Adrenal gland (tissue), 19 donors: ENCODE measurements at places on chromosomes 13 and 19. TPM values are rescaled to one million over a fixed set of nuclear protein-coding genes. Genes with fewer than 3 reads are reported as not detected.

DNA sequence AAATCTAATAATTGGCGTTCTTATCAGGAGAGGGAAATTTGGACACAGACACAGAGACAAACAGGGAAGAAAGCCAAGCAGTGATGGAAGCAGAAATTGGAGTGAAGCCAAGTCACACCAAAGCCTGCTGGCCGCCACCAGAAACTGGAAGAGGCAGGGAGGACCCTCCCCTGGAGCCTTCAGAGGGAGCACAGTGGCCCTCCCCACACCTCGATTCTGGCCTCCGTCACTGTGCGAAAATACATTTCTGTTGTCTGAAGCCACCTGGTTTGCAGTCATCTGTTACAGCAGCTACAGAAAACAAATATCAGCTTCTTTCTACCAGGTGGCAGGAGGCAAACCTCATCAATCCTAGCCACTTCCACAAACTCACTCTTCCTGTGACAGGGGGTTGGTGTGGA, 8.3 kb upstream of the TLE6 start:
- no peak overlapping the region for H3K4me3 ChIP-seq
- DNase-seq: peak; percentile 74
- H3K4me1 ChIP-seq: peaks cover 15% of the 10 kb centered on the region

LIM2 gene
- total RNA-seq: not detected

GRCh38 chr13:73618275-73618865, 515.8 kb downstream of the KLF12 start:
- no peak for DNase-seq
- H3K27me3 ChIP-seq: no peaks in the 10 kb centered on the region
- no peak overlapping the region for H3K4me3 ChIP-seq
- no peak overlapping the region for H3K27ac ChIP-seq
- H3K36me3 ChIP-seq: no peaks in the 10 kb centered on the region
- no peaks in the 10 kb centered on the region for H3K4me1 ChIP-seq

ZNF681 gene
- total RNA-seq: 1.3 TPM

DNA sequence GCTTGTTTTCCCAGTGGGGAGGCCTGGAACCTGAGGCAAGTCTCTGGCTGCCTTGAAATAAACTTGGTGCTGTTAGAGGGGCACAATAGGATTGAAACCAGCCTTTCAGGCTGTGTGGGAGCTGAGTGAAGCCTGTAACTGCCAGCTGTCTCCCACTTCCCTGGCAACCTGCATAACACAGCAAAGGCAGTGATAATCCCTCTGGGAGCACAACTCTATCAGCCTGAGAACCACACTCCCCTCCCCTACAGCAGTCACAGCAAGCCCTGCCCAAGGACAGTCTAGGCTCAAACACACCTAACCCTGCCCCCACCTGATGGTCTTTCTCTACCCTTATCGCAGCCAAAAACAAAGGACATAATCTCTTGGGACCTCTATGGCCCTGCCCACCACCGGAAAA, 683.8 kb upstream of the ATXN8OS start:
- no peaks in the 10 kb centered on the region for H3K4me1 ChIP-seq
- no peak for DNase-seq

DNA sequence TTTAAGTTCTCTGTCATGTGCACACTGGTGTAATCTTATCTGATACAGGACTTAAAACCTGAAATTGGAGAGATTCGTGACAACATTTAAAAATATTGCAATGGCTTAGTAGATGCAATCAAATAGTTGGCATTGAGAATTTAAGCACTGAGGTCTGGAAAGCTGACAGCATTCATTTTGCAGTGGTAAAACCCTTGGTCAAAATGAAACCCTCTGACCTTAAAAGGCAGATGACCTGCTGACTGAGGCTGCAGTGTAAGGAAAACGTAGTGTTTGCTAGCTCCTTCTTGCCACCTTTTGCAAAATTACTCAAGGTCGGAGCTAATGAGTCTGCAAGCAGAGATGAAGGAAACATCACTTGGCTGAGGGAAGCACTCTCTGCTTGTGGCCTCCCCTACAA, 150.6 kb downstream of the KCTD12 start:
- no peaks in the 10 kb centered on the region for H3K27me3 ChIP-seq
- H3K4me3 ChIP-seq: no peak overlapping the region
- DNase-seq: no peak
- H3K4me1 ChIP-seq: no peaks in the 10 kb centered on the region
- no peaks in the 10 kb centered on the region for H3K36me3 ChIP-seq
- H3K27ac ChIP-seq: no peak overlapping the region

- no peaks in the 10 kb centered on the region for H3K27me3 ChIP-seq
- DNase-seq: no peak
- H3K27ac ChIP-seq: no peak overlapping the region
- H3K36me3 ChIP-seq: no peaks in the 10 kb centered on the region
- no peak overlapping the region for H3K4me3 ChIP-seq
- no peaks in the 10 kb centered on the region for H3K4me1 ChIP-seq
These were observed 11.6 kb downstream of the IGFL2 start for GRCh38 chr19:46159418-46160232.

NTN5 gene
- total RNA-seq: 2.4 TPM

DNA sequence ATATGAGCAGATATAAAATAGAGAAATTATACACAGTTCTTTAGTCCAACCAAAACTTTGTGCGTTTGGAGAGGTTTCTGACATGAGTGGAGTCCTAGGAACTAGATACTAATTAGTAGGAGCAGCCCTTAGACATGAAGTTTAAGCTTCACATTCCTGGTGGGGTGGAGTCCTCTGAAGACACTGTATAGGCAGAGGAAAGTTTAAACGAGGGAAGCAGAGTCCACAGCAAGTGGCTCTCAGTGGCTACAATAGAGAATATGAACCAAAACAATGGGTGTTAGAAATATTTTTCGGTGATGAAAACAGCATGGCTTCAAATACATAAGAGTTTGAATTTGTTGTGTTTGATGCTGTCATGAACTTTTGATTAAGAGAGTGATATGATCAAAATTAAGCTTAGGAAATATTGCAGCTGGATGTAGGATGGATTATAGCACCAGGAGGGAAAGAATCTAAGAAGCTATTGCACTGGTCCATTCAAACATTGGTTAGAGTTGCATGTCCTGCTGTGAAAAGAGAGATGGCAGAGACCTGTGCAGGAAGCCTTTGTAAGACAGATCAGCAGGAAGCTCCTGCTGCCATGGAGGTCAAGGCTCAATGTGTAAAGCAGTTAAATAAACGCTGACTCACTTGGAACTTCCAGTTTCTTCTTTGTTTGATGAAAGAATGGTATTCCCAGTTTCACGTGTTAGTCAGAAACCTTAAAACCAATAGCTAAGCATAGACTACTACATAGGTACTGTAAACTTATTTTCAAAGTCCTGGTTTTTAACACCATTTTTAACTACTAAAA, 175.2 kb downstream of the TDRD3 start:
- H3K27me3 ChIP-seq: no peaks in the 10 kb centered on the region
- no peak for DNase-seq
- H3K27ac ChIP-seq: no peak overlapping the region
- H3K4me1 ChIP-seq: no peaks in the 10 kb centered on the region

SLITRK6 gene
- 0.46 TPM for total RNA-seq
